ENCODE measurements at places on chromosomes 13 and 19.

- H3K36me3 ChIP-seq = no peaks in the 10 kb centered on the region
- no peaks in the 10 kb centered on the region for H3K27me3 ChIP-seq
- H3K27ac ChIP-seq = no peak overlapping the region
- H3K4me3 ChIP-seq = no peak overlapping the region
Measured at GRCh38 chr13:22276616-22277015, 605.7 kb downstream of the FGF9 start.

GRCh38 chr19:4932711-4933110 is 23.4 kb downstream of the UHRF1 start:
- H3K4me3 ChIP-seq = no peak overlapping the region
- DNase-seq = no peak
- peaks cover 65% of the 10 kb centered on the region for H3K36me3 ChIP-seq
- H3K27ac ChIP-seq = no peak overlapping the region

GRCh38 chr13:113542751-113543424 is 41.7 kb upstream of the TFDP1 start:
- peaks cover 2% of the 10 kb centered on the region for H3K4me1 ChIP-seq
- no peak overlapping the region for H3K4me3 ChIP-seq
- H3K27me3 ChIP-seq = no peaks in the 10 kb centered on the region
- no peak for DNase-seq
- H3K36me3 ChIP-seq = peaks cover 22% of the 10 kb centered on the region

- no peak overlapping the region for H3K4me3 ChIP-seq
- H3K4me1 ChIP-seq = peaks cover 2% of the 10 kb centered on the region
- no peaks in the 10 kb centered on the region for H3K36me3 ChIP-seq
Measured at GRCh38 chr19:7742991-7743390, 4.3 kb downstream of the CD209 start.

DNA sequence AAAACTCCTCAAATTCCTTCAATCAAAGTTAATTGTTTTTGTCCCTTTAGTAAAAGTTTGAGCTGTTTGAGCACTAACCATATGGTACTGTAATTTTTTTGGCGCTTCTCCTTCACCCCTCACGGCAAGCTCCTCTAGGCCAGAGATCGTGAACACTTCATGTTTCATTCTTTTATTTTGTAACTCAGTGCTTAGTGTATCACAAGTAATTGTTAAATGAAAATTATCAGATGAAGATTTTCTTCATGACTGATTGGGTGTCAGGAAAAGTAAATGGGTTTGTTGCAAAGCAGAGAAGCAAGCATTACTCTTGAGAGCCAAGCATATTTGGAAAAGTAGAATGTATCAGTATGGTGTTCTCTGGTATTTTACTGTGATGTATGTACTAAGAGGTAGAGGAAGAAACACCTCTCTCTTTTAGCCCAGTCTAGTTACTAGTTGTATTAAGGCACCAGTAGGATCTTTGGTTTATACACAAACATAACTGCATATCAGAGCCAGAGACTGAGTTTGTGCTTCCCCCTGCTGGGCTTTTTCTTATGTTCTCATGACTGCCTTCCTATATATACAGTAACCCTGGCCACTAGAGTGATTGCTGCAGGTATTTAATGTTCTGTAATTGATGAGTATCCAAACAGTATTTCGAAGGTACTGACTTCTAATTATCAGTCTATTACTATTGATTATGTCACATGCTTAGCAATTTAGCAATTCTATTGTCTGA is 202.3 kb upstream of the KLHL1 start:
- no peak overlapping the region for H3K27ac ChIP-seq
- no peak for DNase-seq
- H3K27me3 ChIP-seq = no peaks in the 10 kb centered on the region
- H3K36me3 ChIP-seq = no peaks in the 10 kb centered on the region

GRCh38 chr13:21569686-21570085 is 34.3 kb downstream of the MICU2 start:
- peaks cover 27% of the 10 kb centered on the region for H3K4me1 ChIP-seq
- H3K27ac ChIP-seq = no peak overlapping the region
- H3K27me3 ChIP-seq = no peaks in the 10 kb centered on the region
- H3K36me3 ChIP-seq = peaks cover 10% of the 10 kb centered on the region
- no peak for DNase-seq

GRCh38 chr13:112587764-112588489 is at the start of gene TUBGCP3:
TUBGCP3 (minus strand) TSS chr13:112588153; CDS start chr13:112587980, 173 bp downstream.
- H3K4me1 ChIP-seq = peaks cover 41% of the 10 kb centered on the region
- no peaks in the 10 kb centered on the region for H3K27me3 ChIP-seq
- peak; percentile 86 for DNase-seq
- H3K4me3 ChIP-seq = peak within 1 kb of the TSS; percentile 92
- peak within 1 kb of the TSS; percentile 91 for H3K27ac ChIP-seq

GRCh38 chr19:36483653-36484052 is 5.7 kb downstream of the ZNF566 start:
- H3K27me3 ChIP-seq = no peaks in the 10 kb centered on the region
- no peak overlapping the region for H3K4me3 ChIP-seq
- no peak overlapping the region for H3K27ac ChIP-seq
- no peak for DNase-seq
- peaks cover 52% of the 10 kb centered on the region for H3K36me3 ChIP-seq

DNA sequence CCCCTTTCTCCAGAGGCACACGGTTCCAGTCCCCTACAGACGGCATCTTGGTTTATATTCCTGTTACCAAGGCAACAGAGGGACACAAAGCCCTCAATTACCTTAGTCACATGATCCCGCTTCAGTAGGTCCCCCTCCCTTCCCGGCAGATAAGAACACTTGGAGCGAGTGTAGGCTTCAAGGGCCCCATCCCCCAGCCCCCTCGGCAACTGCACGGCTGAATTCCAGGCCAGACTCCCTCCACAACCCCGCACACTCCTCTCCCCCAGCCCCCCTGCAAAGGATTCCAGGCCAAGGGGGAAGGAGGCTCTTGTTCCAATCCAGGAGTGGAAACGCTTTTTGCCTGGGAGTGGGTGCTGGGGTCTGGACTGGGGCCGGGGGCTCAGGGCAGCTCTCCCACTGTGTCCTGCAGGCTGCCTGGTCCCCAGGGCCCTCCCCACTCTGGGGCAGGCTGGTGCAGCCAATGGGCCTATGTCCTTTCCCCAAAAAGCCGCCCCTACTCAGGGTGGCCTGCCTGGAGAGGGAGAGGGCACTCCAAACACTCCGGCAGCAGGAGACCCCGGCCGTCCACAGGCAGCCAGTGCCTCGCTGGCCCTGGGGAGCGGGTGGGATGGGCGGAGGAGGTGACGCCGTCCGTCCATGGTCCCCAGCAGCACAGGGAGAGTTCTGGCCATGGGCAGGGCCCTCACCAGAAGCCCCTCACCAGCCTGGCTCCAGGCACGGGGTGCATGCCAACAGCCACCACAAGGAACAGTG is 62.6 kb downstream of the MLLT1 start:
- DNase-seq = no peak
- no peaks in the 10 kb centered on the region for H3K27me3 ChIP-seq
- no peak overlapping the region for H3K4me3 ChIP-seq
- peaks cover 2% of the 10 kb centered on the region for H3K36me3 ChIP-seq

DNA sequence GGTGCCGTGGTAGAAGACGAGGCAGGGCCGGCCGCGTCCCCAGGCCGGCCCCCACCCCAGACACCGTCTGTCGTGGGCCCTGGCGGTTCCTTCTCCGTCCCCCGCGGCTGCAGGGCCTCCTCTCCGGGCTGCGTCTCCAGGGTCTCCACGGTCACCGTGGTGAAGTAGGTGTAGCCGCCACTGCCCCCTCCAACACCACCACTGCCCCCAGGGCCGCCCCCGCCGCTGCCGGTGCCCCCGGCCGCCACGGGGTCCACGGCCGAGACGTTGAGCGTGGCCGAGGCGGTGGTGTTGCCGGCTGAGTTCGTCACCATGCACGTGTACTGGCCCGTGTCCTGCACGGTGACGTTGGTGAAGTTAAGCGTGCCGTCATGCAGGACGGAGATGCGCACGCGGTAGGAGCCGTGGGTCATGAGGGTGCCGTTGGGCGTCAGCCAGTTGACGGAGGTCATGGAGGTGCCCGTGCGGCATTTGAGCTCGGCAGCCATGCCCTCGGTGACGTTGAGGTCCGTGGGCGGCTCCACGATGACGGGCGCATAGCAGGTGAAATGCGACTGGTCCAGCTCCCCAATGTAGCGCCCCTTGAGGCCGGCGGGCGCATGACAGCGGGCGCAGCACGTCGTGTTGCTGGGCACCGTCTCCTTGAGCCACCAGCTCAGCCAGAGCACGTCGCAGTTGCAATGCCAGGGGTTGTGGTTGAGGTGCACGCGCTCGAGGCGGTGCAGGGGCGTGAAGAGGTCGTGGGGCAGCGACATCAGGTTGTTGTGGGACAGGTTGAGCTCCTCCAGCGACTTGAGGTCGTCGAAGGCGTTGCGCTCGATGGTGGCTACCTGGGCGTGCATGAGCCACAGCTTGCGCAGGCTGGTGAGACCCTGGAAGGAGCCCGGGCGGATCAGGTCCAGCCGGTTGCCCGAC is 4.6 kb upstream of the ASPDH start:
- no peak overlapping the region for H3K4me3 ChIP-seq
- DNase-seq = no peak
- no peak overlapping the region for H3K27ac ChIP-seq
- peaks cover 3% of the 10 kb centered on the region for H3K4me1 ChIP-seq
- H3K36me3 ChIP-seq = no peaks in the 10 kb centered on the region
- H3K27me3 ChIP-seq = peaks cover 3% of the 10 kb centered on the region

DNA sequence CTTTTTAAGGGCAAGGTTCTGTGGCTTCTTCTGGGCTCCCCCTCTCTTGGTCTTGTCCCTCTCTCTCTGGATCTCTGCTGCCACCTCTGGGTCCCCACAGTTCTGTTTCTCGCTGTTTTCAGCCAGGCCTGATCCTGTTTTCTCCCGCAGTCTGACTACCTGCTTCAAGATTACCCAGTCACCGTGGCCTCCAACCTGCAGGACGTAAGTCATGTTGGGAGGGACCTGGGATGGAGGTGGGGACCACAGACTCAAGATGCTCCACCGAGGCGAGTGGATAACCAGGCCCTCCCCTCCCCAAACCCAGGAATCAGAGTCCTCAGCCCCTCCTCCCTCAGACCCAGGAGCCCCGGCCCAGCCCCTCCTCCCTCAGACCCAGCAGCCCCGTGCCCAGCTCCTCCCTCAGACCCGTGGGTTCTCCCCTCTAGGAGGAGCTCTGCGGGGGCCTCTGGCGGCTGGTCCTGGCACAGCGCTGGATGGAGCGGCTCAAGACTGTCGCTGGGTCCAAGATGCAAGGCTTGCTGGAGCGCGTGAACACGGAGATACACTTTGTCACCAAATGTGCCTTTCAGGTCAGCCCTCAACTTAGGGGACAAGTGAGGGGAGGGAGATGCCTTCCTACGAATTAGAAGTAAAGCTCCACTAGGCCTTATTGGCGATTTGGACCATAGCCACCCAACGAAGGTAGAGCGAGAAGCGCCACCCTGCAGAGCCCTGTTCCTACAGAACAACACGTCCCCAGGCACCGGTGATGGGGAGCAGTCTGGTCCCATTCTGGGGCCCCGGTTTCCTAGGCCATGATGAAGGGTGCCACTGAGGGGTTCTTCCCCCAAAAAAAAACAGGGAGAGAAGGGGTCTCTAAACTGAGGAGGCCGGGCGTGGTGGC is 2.2 kb downstream of the FLT3LG start:
- H3K27ac ChIP-seq = peak overlapping the region; percentile 92
- H3K4me3 ChIP-seq = peak overlapping the region; percentile 88
- peak; percentile 90 for DNase-seq
- peaks cover 36% of the 10 kb centered on the region for H3K4me1 ChIP-seq
- peaks cover 20% of the 10 kb centered on the region for H3K36me3 ChIP-seq

DNA sequence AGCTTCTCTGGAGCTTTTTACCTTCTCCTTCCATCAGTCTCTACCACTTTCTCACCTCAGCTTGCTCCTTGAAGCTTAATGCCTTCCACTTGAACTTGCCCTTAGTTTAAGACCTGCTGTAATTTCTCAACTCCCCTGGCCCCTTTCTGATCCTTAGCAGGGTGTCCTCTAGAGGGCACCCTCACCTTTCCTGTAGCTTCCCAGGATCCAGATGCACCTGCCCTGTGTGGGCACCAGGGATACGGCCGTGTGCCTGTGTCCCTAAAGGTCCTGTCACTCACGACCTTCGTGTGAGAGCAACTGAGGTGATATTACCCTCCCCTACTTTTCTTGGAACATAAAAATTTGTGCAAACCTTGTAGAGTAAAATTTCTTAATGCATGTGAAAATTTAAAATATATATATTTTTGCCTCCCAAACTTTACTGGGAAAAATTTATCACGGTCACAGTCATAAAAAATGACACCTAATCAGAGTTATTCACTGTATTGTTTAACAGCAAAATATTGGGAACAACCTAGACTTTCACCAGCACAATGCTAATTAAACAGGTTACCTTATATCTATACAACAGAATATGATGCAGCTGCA is 46.4 kb downstream of the PSG3 start:
- H3K27ac ChIP-seq = no peak overlapping the region
- H3K4me3 ChIP-seq = no peak overlapping the region
- H3K36me3 ChIP-seq = no peaks in the 10 kb centered on the region
- no peaks in the 10 kb centered on the region for H3K4me1 ChIP-seq
- DNase-seq = peak; percentile 13

- no peak overlapping the region for H3K27ac ChIP-seq
- peaks cover 2% of the 10 kb centered on the region for H3K4me1 ChIP-seq
- no peaks in the 10 kb centered on the region for H3K36me3 ChIP-seq
- peaks cover 5% of the 10 kb centered on the region for H3K27me3 ChIP-seq
- no peak overlapping the region for H3K4me3 ChIP-seq
Measured at GRCh38 chr13:110509478-110509926, 52.0 kb downstream of the RAB20 start.

DNA sequence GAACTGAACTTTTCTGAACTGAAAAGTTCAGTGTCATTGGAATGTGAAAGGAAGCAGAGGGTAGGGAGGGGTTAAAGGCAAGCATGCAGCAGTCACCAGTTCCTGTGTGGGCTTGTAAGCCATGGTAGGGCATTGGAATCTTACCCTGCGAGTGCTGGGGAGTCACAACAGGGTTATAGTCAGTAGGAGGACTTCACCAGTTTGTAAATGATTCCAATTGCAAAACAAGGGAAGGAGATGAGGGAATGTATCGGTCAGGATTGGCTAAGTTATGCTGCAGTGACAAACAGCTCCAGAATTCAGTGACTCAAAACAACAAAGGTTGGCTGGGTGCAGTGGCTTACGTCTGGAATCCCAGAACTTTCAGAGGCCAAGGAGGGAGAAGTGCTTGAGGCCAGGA is 12.8 kb downstream of the LYPD3 start:
- DNase-seq = no peak
- no peak overlapping the region for H3K27ac ChIP-seq
- no peaks in the 10 kb centered on the region for H3K36me3 ChIP-seq
- no peaks in the 10 kb centered on the region for H3K27me3 ChIP-seq
- no peak overlapping the region for H3K4me3 ChIP-seq
- peaks cover 9% of the 10 kb centered on the region for H3K4me1 ChIP-seq

DNA sequence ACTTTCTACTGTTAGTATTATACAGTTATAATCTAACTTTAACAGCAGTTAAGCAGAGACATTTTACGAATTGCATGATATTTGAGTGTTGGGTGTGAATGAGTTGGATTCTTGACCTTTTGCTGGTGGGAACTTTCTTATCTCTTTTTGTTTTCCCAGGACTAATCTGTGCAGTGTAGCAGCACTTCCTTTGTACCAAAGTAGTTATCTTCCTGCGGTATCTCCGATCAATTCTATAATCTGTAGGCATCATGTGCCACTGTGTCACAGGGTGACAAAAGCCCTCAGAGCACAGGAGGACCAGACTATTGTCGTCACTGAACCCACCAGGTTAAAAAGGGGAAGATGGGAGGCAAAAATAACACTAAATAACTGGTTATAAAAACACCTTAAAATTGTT is 823.5 kb downstream of the GPC5 start:
- H3K4me3 ChIP-seq = no peak overlapping the region
- H3K27ac ChIP-seq = no peak overlapping the region
- H3K36me3 ChIP-seq = no peaks in the 10 kb centered on the region
- H3K27me3 ChIP-seq = no peaks in the 10 kb centered on the region
- no peak for DNase-seq
